Large intestine (tissue), 12 donors: ENCODE measurements at places on chromosomes 6 and 20. TPM values are rescaled to one million over a fixed set of nuclear protein-coding genes. Genes with fewer than 3 reads are reported as not detected.

PSORS1C1 gene
- polyA plus RNA-seq, result 0.33 TPM

FRK gene
- polyA plus RNA-seq, result 10.7 TPM

NCOA7 gene
- 78.7 TPM for polyA plus RNA-seq

- DNase-seq, result no peak
Measured at GRCh38 chr20:11287126-11287525, 613.3 kb upstream of the JAG1 start.
